GM12878 (cell line): ENCODE measurements at places on chromosomes 12 and 14.

DNA sequence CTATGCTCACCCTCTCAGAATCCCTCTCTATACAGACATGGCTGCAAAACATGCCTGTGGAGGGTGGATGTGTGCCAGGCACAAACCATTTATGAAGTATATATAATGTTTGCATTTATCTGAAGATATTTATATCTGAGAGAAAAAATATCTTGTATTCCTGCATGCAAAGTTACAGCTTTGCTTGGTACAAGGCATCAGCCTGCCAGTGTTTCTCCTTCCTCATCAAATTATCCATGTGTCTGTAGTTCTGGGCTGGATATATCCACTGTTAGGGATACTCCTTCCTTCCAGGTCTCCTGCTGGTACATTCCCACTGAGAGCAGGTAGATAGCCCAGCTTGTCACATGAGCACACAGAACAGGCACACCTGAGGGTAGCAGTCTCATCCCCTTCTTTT is 12.0 kb downstream of the HOXC4 start:
- DNase-seq: no peak

GRCh38 chr12:32353540-32353939 is 45.8 kb upstream of the FGD4 start:
- DNase-seq: no peak

DNA sequence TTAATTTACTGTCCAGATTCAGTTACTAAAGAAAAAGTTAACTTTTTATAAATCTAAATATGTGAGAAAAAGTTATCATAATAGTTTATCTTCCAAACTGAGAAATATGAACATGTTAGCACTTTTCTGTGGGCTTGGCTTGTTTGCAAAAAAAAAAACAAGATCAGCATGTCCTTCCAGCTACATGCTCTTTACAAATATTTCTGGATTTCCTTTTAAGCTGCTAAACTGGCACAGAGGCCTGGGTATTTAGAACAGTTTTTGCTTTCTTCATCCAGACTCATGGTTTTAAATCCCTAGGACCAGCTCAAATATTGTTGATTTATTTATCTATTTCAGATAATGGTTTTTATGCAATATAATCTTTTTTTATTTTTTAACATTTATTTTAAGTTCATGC is 1444.5 kb upstream of the FLRT2 start:
- no peak for DNase-seq

GRCh38 chr12:29794862-29795261 is 11.1 kb upstream of the TMTC1 start:
- no peak for DNase-seq

DNA sequence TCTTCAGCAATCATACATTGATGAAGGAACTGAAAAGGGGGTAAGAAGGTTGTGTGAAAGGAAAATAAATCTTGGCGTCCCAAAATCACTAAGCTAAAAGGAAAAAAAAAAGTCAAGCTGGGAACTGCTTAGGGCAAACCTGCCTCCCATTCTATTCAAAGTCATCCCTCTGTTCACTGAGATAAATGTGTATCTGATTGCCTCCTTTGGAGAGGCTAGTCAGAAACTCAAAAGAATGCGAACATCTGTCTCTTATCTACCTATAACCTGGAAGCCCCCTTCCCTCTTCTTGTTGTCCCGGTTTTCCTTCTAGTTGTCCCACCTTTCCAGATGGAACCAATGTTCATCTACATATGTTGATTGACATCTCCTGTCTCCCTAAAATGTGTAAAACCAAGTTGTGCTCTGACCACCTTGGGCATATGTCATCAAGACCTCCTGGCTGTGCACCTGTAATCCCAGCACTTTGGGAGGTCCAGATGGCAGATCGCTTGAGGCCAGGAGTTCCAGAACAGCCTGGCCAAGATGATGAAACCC is 53.1 kb downstream of the RESF1 start:
- DNase-seq: no peak

DNA sequence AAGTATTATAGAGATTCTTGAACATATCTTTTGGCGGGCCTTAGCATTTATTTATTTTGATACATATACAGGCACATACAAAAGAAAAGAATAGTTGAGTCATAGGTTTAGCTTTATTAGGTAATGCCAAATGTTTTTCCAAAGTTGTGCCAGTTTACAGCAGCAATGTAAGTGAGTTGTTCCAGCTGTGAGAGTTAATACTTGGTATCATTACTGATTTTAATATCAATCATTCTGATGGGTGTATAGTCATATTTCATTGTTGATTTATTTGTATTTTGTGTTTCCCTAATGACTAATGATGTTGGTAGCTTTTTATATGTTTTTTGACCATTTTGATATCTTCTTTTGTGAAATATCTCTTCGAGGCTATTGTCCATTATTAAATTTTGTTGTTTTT is 122.4 kb downstream of the MIPOL1 start:
- no peak for DNase-seq

DNA sequence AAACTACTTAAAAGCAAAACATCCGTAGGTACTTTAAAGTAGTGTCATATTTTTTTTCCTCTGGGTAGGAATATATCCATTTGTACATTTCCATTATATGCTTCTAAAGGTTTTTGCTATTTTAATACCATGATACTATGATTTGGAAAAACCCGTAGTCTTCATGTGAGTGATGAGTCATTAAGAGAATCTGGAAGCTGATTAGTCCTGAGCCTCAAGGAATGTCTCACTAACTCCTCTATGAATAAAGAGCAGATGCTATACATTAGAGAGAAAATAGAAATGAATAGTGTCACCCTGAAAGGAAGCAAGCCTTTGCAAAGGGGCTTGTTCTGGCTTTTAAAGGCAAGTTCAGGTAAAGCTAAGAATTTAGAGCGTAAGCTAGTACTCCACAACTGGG is 432.1 kb downstream of the CCDC91 start:
- no peak for DNase-seq

DNA sequence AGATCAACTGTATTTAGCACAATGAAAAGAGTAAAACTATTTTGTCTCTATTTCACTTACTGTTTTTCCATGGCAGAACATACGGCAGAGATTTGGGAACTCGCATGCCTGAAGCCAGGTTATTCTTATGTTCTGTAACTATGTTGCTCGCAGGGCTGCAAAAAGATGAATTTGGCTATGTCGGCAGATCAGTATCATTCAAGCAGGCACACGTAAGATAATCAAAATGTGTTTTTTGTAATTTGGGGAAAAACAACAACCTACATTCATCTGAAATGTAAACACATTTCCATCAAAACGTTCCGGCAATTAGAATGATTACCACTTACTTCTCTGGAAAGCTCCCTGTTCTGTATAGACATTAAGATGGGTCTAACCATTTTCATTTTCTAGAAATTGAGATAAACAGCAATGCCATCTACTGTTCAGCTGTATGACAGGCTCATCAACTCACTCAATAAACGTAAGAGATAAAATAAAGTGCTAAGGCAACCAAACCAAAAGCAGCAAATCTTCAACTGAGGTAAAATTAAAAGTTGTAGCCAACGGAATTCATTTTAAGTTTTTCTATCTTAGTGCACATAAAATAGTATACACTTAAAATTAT is 13.0 kb downstream of the GTSF1 start:
- DNase-seq: no peak

GRCh38 chr14:52080808-52081755 is 12.2 kb upstream of the NID2 start:
- DNase-seq: no peak

DNA sequence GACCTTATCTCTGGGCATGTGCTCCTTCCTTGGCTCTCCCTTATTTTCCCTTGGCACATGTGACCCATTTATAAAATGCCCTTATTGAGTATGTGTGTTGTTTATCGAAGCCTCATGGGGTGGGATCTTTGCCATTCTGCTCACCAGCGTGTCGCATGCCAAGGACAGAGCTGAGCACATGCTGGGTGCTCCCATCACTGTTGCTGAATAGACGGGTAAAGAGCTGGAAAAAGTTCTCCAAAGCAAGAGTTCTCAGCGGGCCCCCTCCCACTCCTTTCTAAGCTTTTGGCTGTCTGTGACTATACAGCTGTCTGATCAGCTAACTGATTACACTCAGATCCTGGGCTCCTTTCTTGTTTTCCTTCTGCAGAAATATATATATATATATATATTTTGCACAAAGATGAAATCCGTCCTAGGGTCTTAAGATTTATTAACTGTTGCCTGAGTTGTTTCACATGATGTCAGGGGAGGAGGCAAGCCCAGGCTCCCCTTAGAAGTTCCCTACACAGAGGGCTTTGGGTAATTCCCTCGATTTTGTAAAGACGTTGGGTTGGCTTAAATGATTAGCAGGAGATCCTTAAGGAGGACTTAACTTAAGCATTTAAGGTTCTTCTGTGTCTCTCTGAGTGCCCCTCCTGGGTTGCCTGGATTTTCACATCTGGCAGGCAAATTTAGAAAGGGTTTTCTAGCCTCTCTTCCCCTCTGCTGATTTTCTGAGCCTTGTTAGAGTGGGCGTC is 71.6 kb downstream of the TMEM132C start:
- DNase-seq: no peak

- no peak for DNase-seq
Observed at GRCh38 chr12:58034311-58034710, 92.9 kb downstream of the ATP23 start.

- no peak for DNase-seq
Observed at GRCh38 chr14:39704594-39704993, 272.4 kb upstream of the FBXO33 start.
